ENCODE measurements at places on chromosomes 3 and 15.

DNA sequence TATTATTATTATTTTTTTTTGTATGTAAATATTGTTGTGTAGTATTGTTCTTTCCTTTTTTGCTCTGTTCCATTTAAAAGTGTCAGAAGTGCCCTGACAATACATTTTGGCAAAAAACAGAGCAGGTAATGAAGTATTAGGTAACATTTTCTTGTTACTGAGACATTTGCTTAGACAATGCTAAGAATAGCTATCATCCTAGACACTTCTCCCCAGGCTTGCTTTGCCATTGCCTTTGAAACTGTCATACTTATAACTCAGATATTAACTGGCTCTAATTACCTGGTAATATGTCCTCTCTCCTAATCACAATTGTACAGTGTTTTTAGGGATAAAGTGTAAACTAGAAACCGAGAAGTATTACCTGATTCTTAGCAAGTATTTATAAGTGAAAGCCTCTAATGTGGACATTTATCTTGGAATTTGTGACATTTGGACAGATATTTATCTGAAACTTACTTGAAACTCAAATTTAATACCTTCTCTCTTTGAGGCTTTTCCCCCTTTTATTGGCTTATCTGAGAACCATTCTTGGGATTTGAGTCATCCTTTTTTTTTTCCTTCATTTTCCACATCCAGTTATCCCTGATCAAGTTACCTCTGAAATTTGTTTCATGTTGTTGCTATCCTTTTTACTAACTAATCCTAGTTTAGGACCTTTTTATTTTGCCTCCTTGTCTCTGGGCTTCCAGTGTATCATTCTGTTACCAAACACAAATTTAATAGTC is 13.1 kb downstream of the ARIH1 start:
- DNase-seq: no peak

- DNase-seq: no peak
These were observed 192.5 kb downstream of the WNT5A start for GRCh38 chr3:55294557-55294956.

DNA sequence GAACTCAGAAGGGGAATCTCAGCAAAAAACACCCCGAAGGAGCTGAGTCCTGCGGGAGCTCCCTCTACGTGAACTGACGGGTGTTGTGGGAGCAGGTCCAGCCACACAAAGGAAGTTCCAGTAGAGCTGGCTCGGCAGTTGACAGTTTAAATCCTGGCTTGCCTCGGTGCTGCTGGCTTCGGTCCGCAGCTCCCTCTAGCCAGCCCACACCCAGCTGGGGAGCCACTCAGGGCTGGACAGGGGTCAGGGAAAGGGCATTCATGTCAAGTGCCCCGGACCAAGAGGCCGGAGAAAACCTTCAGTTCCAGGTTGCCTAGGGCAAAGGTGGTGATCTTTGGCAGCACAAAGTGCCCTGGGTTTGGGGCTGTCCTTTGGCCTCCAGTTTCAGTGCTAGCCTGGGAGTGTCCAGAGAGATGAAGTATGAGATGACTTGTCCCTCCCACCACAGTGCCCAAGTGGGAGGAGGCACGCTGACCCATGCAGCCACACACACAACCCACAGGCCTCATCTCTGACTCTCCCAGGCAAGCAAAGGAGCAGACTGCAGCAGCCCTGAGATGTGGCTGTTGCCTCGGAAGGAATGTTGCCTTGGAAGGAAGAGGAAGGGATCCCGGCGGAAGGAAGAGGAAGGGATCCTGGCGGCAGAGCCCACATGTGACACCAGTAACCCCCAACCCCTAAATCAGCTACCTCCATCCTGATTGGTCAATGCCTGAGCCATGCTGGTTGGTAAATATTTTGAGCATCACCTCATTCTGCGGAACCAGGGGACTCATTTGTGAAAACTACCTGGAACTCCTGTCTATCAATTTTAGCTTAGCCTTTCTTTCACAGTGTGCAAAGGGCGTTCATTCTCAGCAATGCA is 13.9 kb upstream of the ANPEP start:
- peak; percentile 21 for DNase-seq

- DNase-seq: no peak
These were observed 5.0 kb upstream of the SKOR1 start for GRCh38 chr15:67820122-67820991.

- peak; percentile 95 for DNase-seq
These were observed 621.7 kb upstream of the AGTR1 start for GRCh38 chr3:148075771-148076716.

Data from G401 (cell line).